Endothelial cell of umbilical vein (primary cell): ENCODE measurements at places on chromosomes 3 and 15.

GRCh38 chr15:31367730-31368344 lies 41.2 kb downstream of the KLF13 start:
- no peak for DNase-seq

DNA sequence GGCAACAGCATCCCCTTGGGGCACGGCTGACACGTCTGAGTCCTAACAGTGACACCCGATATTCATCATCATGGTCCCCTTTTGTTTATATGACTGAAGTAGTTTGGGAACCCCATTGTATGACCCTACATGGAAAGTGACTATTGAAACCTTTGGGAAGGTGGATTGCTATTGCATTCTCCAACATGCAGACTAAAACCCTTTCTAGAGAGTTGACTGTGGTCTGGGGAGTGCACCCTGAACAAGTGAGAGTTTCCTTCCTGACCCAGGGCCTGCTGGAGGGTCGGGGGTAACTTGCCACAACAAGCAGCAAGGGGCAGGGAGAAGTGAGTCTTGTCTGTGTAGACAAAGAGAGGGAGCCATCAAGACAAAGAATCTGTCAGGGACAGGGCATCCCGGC lies 54.4 kb downstream of the ISG20 start:
- DNase-seq = no peak

GRCh38 chr3:5054098-5054497 lies 68.0 kb upstream of the ARL8B start:
- no peak for DNase-seq

DNA sequence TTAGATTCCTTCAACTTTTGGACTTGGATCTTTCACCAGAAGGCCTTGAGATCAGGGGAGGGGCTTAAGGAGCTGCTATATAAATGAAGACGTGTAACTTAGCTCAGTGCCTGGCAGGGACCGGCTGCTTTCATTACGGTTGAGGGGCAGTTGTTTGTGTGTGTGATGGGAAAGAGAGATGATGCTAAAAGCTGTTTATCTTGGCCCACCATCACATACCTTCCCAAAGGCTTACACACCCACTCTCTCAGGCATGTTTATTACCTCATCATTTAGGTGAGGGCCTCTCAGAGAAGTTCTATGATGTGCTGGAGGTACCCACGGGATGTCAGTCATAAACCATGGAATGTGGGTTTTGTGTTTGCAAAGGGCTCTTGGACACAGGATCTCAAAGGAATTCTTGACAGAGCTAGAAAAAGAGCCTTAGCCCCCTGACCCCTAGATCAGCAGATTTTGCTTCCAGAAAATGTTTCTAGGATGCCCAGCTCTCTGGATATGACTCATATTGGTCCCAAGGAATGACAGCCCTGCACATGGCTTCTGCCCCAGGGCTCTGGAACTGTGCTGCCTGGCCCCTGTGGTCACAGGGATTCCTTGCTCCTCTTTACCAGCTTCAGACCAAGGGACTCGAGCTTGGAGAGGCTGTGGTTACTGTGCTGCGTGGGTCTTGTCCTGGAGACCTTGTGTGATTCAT lies 15.9 kb upstream of the SMAD3 start:
- DNase-seq = peak; percentile 36

DNA sequence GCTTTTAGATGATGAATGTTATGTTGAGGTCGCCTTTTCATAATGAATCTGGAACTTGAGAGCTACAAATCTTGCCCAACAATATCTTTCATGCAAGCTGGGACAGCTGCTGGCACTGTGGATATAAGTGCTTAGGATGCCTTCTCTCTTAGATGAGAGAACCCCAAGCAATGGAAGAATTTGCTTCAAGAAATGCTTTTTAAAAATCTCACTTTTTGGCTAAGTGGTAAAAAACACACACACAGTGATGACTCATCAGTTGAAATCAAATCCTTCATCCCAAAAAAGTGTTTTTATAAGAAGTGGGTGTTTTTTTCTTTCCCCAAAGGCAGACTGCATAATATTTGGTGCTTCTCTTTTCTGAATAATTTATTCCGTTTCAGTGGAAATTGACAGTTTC lies 38.4 kb upstream of the GALNT15 start:
- DNase-seq = no peak

- peak; percentile 36 for DNase-seq
Observed at GRCh38 chr3:160447544-160447943, 2.0 kb downstream of the TRIM59 start.

DNA sequence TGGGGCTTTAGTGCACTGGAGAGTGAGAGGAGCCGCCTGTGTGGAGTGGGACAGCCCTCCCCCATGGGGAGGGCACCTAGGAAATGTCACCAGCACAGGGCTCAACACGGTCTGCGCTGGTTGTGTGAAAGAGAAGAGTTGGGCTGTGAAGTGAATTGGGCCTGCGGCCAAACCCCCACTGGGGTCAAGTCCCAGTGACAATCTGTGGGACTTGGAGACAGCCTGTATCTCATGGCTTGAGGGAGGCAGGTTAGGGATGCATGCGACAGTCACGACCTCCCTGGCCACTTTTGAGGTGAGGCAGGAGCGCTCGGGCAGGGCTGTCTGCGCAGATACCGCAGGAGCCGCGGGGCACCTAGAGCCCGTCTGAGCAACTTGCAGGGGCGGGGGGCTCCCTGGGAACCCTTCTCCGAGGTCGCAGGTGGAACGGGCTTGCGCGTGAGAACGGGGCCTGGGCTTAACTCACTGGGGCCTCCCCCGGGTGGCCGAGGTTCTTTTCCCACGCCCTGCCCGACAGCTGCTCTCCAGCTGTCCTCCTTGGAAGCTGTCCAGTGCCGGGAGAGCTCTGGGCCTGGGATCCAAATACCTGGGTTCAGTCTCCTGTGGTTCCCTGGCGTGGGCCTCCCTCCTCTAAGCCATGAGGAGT lies 77.4 kb downstream of the SNRK start:
- no peak for DNase-seq

DNA sequence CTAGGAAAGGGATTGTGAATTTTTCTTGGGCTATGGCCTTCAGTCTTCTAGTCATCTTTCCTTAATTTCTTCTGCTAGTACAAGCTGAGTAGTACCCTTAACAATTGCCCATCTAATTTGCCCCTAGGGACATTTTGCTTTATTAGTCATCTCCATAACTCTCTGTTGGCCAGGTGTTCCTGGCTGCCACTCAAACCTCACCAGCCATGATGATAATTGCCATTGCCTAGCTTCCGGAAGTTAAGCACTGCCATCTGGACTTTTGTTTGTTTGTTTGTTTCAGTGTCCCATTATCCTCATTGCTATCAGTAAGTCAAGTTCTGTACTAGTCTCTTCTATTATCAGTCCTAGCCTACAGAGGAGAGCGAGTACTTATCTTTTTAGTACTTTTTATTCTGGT lies 36.6 kb upstream of the UBL7 start:
- no peak for DNase-seq

DNA sequence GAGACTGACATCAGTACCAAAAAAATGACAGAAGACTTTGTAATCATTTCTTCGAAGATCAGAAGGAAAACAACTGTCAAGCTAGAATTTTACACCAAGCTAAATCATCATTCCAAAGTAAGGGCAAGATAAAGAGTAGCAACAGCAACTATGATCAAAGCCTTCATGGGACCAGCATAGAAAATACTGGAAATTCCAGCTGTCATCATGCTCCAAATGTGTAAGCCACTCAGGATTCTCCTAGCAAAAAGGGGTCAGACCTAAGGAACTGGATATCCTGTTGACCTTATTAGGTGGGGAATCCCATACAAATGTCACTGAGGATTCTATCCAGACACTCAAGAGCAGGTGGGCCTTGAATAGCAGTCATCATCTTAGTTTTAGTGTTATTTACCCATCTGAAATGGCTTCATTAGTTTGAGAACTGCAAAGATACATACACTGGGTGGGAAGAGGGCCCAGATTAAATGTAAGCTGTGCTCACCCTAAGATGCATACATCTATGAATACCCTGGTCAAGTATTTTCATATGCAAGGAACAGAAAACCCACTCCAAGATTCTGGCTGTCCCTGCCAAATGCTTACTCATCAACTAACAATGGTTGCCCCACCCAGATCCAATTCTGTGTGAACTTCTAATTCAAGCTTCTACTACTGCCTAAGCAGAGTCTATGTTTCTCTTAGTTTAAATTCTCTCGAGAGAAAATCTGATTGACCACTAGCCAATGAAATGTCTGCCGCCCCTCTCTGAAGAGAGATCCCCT lies 33.5 kb downstream of the CLDN18 start:
- DNase-seq = no peak

DNA sequence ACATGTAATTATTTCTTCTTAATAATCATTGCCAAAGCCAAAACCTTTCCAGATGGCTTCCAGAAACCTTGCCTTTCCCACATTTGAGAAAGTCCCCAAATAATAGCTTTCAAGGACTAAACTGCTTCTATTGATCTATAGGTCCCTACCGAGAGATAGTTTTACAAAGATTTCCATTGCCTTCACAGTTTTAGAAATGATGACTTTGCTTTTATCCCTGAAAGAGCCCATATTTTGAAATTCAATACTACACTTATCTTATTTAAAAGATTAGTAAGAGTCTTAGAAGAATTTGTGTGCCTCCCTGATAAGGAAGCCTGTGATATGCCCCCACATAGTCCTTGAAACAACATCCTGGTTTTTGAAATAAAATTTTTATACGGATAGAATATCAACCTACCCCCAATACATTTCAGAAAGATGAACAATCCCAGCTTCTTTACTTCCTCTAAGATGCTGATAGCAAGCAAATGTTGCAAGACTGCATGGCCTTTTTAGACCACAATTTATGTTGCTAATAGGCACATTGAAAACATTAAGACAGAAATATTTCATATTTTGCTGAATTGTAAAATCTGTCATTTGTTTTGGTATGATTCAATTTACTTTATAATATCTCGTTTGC lies 146.3 kb downstream of the TMCO5A start:
- no peak for DNase-seq

- no peak for DNase-seq
Observed at GRCh38 chr3:123636431-123636841, 51.6 kb upstream of the HACD2 start.

- DNase-seq = no peak
Observed at GRCh38 chr3:31543375-31543774, 10.7 kb downstream of the STT3B start.

GRCh38 chr3:16254916-16255315 lies 9.8 kb downstream of the DPH3 start:
- no peak for DNase-seq
